ENCODE measurements at places on chromosomes 7 and 10.

- H3K36me3 ChIP-seq: peaks cover 7% of the 10 kb centered on the region
- peak overlapping the region; percentile 81 for H3K4me3 ChIP-seq
- no peak for DNase-seq
- no peak overlapping the region for H3K27ac ChIP-seq
These were observed 164.7 kb downstream of the ZMYND11 start for GRCh38 chr10:299969-300368.

GRCh38 chr10:129963641-129964501, at the start of gene EBF3:
TSS of gene EBF3 (minus strand) at chr10:129964274. CDS start at chr10:129963768, 506 bp downstream.
- DNase-seq: peak; percentile 85
- peaks cover 4% of the 10 kb centered on the region for H3K36me3 ChIP-seq
- no peak within 1 kb of the TSS for H3K27ac ChIP-seq

- no peak overlapping the region for H3K4me3 ChIP-seq
- no peak for DNase-seq
- peaks cover 6% of the 10 kb centered on the region for H3K27me3 ChIP-seq
- no peaks in the 10 kb centered on the region for H3K36me3 ChIP-seq
These were observed 47.8 kb upstream of the KCNMA1 start for GRCh38 chr10:77685432-77685831.

GRCh38 chr7:105141068-105141467, 127.1 kb downstream of the KMT2E start:
- DNase-seq: no peak
- H3K4me3 ChIP-seq: no peak overlapping the region
- H3K27me3 ChIP-seq: peaks cover 6% of the 10 kb centered on the region
- no peak overlapping the region for H3K27ac ChIP-seq
- H3K4me1 ChIP-seq: peaks cover 14% of the 10 kb centered on the region

All from endothelial cell (in vitro differentiated cells).